ENCODE measurements at places on chromosomes 5 and 9.

DNA sequence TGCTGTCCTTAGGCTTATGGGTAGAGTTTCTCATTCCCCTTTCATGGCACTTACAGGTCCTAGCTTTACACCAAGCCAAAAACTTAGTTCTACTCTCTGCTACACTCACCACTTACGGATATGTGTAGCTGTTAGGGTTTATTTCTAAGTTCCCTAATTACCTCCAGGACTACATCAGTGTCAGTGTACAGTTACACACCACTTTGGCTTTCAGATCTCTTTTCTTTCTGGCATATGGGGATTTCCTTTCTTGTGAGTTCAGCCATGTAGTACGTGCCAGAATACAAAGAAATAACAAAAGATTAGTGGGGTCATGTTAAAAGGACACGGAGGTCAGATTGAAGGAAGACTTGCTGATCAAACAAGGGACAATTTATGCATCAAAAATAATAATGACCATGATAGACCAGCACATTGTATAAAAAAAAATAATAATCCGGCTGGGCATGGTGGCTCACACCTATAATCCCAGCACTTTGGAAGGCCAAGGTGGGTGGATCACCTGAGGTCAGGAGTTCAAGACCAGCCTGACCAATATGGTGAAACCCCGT is 41.8 kb downstream of the LYRM7 start:
- no peak for DNase-seq

- peak; percentile 82 for DNase-seq
These were observed 21.3 kb upstream of the GBGT1 start for GRCh38 chr9:133184971-133185370.

- DNase-seq, result no peak
These were observed 457.3 kb downstream of the ZNF608 start for GRCh38 chr5:124289130-124289529.

DNA sequence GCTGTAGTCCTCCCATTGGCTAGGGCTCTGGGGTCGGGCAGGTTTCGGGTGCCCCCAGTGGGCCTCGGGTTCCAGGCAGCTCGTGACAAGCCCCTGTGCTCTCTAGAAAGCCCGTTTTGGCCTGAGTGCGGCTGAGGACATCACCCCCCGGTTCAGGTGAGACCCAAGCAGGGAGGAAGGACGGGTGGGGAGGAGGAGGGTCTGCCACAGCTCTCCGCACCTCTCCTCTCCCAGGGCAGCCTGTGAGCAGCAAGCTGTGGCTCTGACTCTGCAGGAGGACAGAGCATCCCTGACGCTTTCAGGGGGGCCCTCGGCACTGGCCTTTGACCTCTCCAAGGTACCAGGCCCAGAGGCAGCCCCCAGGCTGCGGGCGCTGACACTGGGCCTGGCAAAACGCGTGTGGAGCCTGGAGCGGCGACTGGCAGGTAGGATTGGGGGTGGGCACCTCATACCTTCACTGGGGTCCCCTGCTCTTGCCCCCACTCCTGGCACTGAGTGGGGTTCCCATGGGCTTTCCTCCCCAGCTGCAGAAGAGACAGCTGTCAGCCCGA is 672 bp downstream of the PAXX start:
- DNase-seq, result no peak
